ENCODE measurements at places on chromosomes 7 and 10. TPM values are rescaled to one million over a fixed set of nuclear protein-coding genes. Genes with fewer than 3 reads are reported as not detected.

PLEKHA1 gene
- 55.6 TPM for total RNA-seq

KIF20B gene
- total RNA-seq, result 13.6 TPM

OR6V1 gene
- total RNA-seq, result not detected

DNAJC12 gene
- total RNA-seq, result 6.9 TPM

MYOF gene
- total RNA-seq, result 90.9 TPM

GDI2 gene
- total RNA-seq, result 243 TPM

MLLT10 gene
- 25.1 TPM for total RNA-seq

DNA sequence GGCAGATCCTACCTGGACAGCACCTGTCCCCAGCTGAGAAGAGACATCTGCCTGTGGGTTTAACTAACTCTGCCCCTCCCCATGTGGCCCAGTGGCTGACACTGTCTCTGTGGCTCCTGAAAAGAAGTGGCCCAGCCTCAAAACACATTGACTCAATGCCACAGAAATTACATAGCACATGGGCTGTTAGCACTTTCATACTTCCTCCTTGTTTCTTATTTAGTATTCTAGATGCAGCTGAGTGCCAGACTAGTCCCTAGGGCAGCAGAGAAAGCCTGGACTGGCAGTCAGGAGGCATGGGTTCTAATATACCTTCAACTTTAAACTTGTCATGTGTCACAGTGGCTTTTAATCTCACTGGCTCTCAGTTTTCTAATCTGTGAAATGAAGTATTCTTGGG is 171.0 kb downstream of the TRIL start:
- no peak for DNase-seq

GRCh38 chr7:106169821-106170610 is 57.9 kb upstream of the SYPL1 start:
- DNase-seq, result no peak

GRCh38 chr7:80823057-80823456 is 95.8 kb downstream of the SEMA3C start:
- no peak for DNase-seq

GRCh38 chr10:46287846-46288477 is 1.2 kb downstream of the ANTXRL start:
- DNase-seq, result no peak

DNA sequence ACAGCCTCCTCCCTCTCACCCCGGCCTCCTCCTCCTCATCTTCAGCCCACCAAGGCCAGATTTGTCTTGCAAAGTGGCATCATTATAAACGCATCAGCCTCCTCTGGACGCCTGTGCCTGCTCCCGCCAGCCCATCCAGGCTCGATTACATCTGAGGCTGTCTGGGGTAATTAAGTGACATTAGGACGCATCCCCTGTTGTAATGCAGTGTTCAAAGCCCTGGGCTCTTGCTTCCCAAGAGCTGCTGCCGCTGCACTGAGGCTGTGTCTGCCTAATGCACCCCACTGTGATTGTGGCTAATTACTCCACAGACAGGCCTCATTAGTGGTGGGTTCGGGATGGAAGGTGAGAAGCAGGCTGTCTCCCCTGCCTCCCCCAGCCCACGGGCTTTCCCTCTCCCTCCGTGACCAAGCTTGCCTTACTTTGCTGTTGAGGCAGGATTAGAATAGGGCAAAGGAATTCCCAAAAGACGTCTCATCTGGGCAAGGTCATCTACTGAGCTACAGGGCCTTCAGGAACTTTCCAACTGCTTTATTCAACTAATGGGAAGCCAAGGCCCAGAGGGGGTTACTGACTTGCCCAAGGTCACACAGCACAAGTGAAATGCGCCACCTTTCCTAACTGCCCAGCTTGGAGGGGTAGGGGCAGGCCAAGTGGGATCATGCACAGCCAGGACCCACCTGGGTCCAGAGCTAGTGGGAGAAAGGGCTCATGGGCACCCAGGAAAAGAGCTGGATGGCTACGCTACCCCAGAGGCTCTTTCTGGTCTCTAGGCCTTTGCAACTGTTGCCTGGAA is 66.2 kb upstream of the PCBD1 start:
- no peak for DNase-seq

GRCh38 chr10:22766693-22767092 is 52.3 kb upstream of the PIP4K2A start:
- DNase-seq, result no peak

DNA sequence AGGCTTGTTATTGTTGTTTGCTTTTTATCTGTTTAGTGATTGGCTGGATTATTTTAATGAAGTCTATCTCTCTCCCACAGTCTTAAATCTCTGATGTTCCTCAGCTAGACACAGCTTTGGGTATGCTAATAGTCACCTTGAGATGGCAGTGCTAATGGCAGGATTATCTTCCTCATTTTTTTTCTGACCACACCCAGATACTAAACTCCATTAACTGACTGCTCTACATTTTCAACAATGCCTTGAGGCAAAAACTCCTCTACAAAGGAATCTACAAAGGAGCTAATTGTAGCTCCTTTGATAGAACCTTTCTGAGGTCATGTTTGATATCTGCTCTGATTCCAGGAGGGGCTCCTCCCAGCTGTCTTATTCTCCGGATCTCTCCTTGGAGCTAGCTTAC is 122.6 kb downstream of the HBP1 start:
- DNase-seq, result no peak

- DNase-seq, result no peak
Measured at GRCh38 chr7:90769036-90769435, 172.9 kb downstream of the CDK14 start.

- no peak for DNase-seq
Measured at GRCh38 chr10:23016636-23017035, 78.7 kb upstream of the MSRB2 start.

DNA sequence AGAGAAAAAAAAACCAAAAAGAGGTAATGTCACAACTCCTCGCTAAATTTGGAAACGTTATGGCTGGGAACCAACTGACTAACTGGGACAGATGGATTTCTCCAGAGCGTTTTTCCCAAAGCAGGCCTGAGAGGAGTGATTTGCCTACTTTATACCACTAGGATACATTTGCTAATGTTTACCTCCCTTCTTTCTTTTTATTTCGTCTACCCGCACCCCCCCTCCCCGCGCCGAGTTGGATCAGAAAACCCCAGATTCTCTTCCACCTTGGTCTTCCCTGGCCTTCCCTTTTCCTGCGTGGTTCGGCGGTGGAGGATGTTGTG is 7.2 kb downstream of the CPA2 start:
- peak; percentile 19 for DNase-seq

DNA sequence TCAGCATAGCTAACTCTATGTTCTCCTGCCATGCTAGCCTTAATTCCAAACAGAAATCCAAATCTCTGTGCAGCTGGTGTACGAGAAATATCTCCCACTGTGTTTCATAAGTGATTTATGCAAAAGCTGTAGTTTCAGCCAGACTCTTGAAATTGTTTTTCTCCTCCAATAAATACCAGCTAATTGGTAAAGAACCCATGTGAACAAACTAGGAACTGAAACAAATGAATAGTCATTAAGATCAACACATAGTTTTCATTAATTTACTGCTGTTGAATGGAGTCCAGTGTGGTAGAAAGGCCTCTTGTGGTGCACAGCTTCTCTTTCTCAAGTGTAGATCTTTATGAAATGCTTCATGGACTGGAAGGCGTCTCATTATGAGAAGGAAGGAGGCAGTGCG is 18.4 kb downstream of the PPP1R17 start:
- no peak for DNase-seq

DNA sequence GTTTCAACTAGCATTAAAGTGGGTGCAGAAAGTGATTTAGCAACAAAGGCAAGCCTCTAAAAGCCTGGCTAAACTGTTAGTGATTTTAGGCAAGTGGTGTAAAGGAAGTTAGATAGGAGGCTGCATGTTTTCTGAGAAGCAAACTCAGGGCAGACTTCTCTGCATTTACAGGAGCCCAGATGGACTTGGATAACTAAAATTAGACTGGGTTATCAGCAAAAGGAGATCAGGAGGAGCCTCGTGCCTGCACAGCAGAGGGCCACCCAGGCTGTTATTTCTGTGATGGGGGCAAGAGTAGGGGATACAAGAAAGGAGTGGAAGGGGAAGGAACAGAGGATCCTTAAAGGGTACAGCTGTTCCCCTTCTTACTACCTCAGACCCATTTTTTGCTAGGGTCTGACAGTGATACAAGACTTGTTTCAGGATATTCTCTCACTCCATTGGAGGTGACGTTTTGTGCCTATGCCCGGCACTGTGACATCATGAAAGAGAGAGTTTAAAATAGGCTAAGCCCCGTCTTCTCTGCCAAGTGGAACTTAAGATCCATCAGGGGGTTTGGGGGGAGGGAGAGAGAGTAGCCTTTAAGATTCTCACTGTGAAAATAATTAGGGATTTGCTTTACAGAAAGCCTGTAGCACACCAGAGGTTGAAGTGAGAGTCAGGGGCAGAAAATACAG is 49.6 kb upstream of the PDCD4 start:
- DNase-seq, result no peak

DNA sequence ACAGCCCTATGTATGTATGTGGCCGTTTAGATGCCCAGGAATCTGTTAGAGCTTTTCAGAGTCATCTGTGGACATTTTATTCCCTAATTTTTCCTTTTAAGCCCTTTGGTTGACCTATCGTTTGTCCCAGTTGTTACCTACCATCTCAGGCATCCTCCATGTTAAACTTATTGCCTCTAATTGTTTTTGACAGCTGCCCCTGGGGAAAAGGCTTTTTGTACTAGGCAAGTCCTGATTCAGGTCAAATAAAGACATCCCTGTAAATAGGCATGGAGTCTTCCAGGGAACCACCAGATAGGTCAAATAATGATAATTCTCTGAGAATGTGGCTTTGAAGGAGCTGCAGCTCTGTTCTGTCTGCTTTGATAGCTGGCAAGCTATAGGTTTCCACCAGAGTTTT is 87.7 kb upstream of the CYP26C1 start:
- no peak for DNase-seq

DNA sequence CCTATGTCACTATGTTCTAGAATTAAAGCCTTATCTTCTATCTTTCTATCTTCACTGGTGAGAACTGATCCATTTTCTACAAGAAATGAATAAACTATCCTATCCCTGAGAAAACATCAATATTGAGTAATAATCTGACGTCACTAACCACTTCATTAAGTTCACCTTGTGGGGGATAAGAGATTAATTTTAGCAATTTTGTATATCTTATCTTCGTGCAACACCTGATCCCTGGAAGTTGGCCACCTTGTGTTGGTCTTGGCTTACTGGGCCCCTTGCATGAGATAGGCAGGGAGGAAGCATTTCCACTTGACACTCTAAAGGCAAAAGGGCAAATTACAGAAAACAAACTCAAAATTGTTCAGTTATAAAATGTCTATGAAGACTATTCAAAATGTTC is 20.1 kb upstream of the OR6B1 start:
- no peak for DNase-seq

- DNase-seq, result no peak
Measured at GRCh38 chr10:69657430-69657829, 27.4 kb downstream of the FAM241B start.
